ENCODE measurements at places on chromosomes 2 and 18.

DNA sequence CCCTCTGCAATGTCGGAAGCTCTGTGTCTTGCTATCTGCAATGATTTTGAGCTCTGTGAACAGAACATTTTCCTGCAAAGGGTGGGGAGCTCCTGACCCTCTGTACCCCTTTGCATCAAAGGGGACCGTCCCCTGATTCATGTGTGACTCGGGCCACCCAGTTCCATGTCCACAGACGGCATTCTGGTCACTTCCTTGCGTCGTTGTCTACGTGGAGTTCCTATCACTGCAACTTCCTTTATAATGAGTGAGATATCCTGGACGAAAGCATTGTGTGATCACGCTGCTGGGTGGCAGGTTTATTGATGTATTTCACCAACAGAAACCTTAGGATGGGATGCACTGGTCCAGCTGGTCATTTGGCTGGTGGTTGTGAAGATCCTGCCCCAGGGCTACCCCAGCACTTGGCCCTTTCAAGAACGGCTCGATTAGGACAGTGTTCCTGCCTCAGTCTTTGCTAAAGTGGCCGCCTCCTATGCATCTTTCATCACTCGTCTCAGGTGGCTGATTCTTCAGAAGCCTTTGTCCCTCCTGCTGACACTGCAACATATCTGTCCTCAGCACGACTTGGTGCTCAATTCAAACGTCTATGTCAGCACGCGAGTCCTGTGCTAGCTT, 202.7 kb downstream of the ACKR3 start:
- DNase-seq, result no peak

DNA sequence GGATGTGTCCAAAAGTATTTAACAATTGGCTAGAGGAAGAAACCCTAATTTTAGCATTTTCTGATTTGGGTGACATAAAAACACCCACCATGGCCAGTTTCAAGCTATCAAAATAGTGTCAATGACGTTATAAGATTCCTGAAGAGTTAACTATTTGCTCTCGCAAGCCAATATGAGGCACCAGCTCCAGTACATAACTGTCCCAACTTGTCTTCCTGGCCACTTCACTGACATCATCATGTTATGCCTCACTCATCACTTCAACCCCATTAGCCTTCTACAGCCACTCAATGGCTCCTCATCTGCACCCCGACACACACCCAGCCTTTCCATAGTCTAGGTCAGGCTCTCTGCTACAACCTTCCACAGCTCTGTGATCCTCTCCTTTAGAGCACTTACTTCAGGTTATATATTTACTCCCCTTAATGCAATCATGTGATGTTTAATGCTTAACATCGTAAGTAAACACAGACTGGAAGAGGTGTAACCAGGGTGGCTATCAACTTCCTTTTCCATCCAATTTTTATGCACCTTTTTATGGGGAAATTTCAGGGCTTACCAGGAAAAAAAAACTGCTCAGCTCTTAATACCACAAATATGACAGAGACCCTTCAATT, 158.7 kb downstream of the VWC2L start:
- DNase-seq, result no peak

DNA sequence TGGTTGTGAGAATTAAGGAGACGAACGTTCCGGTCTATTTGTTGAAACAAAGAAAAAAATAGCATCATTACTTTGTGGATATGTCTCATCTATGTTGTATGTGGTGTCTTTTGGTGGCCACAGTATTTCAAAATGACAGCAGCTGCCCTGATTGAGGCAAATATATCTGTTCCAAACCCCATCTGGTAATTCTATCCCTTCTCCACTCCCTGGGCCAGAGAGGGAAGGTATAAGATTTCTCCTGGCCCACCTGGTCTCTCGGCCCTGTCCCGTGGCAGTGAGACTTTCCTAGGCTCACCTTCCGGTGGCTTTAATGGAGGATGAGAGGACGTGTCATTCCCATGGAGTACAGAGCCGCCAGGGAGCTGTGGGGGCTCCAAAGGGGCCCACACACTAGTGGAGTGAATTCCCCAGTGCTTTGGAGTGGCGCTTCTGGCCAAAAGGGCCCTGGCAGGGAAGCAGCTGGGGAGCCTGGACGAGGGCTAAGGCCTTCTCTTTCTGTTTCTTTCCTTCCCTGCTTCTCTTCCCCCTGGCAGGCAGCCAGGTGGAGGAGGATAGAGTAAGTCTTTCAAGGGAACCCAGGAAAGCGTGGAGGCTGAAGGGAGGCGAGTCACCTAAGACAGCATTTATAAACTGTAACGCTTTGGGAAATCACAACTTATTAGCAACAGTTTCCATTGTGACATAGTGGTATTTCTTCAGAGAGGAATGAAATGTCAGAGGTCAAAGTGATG, 5.6 kb downstream of the FOSL2 start:
- no peak for DNase-seq

DNA sequence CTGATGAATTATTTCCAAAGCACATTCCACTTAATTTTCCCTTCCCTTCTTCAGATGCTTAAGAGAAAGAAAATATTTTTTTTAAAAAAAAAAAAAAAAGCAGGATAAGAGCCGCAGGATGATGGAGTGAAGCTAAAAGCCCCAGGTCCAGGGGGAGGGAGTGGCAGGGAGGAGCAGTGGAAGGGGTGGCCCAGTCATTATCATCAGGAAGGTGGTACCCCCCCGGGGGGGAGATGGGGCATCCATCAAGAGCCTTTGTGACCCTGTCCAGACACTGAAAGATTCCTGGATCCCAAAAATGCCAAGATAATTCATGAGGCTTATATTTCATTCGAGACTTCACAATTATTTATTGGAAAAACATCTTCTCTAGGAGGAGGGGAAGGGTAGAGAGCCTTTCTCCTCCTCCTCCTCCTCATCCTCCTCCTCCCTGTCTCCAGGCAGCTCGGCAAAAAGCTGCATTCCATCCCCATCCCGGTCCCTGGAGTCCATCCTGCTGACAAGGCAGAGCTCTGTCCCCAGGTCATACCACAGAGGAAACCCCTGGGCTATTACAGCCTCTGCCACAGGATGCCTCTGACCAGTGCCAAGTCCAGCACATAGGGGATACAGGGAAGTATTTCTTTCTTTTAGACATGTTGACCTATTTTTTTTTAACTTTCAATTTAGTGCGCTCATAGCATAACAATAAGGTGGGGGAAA, 125.3 kb downstream of the TWIST2 start:
- no peak for DNase-seq

All from NCI-H1092 treated with DMSO at 0.1 percent for 48 hours (cell line).